ENCODE measurements at places on chromosomes 11 and 22.

GRCh38 chr22:46774253-46774979, 12.0 kb downstream of the TBC1D22A start:
- no peak for DNase-seq

DNA sequence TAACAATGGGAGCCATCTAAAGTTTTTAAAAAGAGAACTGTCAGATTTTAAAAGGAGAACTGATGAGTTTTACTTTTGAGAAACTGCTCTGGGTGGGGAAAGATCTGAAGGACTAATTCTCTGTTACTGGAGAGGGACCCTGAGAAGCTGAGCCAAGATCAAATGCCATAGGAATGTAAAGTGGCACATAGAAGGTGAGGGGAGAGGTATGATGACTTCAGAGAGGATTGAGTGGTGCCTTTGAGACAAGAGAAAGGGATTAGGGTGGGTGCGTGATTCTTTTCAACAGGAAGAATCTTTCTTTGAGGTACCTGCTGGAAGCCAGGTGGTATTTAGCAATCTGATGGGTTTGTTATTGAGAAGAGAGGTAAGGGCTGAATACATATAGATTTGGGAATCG, 9.0 kb downstream of the CRKL start:
- DNase-seq, result no peak

GRCh38 chr22:20019661-20020532, 1.0 kb upstream of the TANGO2 start:
- no peak for DNase-seq

- no peak for DNase-seq
Measured at GRCh38 chr11:60905047-60905446, 1.3 kb downstream of the PRPF19 start.

DNA sequence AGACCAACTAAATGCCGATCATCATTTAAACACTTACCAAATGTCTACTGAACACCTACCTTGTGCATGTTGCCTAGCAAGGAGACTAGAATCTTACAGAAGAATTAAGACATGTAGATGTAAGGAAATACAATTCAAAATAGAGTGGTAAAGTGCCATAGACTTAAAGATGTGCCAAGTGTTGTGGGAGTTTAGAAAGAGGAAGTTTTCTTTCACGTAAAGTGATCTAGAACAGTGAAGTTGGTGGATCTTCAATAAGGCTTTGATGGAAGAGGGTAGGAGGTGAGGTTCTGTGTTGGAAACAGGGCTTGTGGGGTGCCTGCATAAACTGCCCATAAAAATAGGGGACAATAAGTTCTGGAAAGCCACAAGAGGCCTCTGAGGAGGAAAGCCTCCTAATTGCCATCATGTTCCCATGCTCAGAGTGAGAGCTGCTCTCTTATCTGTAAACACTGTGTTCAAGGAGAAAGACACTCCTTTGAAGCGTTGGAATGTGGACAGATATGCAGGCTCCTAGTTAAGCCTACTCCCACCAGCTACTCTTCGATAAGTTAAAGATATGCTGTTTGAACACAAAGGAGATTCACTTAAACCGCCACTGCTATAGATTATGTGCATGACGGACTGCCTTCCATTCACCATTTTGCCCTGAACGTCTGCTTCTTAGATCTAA, 66.7 kb downstream of the HSD17B12 start:
- no peak for DNase-seq
